Caco-2 (cell line): ENCODE measurements at places on chromosomes 3 and 15.

- peak; percentile 77 for DNase-seq
Observed at GRCh38 chr15:39579487-39580116, 1.3 kb upstream of the THBS1 start.

- DNase-seq: no peak
Observed at GRCh38 chr3:142944342-142944741, 19.1 kb downstream of the PAQR9 start.

GRCh38 chr15:60913900-60914299 is 315.2 kb downstream of the RORA start:
- DNase-seq: no peak

DNA sequence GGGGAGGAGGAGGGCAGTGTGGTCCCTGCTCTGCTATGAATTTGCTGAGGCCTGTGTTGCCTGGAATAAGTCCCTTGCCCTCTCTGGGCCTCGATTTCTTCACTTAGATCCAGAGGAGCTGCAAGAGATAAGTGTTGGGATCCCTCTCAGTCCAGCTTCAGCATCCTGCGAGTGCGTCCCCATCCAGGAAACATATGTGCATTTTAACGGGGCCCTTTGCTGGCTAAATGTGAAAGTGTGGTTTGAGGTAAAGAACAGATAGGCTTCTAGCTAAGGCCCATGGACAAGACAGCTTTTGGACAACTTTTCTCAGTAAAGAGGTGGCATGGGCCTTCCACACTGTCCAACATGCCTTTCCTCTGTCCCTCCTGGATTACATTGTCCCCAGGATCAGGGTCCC is 26.5 kb downstream of the RPLP1 start:
- DNase-seq: no peak

GRCh38 chr3:18423401-18424212 is 1.5 kb downstream of the SATB1 start:
- no peak for DNase-seq

DNA sequence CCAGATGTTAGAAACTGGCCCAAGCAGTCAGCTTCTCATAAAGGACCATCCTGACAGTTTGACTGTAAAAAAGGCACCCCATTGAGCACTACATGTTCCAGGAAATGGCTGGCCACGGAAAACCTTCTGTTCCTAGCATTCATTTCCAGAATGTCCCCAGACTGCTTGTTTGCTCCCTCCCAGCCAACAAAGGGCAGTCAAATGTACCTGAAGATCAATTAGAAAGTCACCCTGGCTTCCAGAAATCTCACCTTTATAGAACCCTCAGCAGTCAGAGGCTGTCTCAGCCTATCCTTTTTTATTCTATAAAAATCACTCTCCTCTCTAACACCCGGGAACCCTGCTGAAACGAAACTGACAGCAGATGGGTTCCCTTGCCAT is 784 bp upstream of the SAMMSON start:
- no peak for DNase-seq

DNA sequence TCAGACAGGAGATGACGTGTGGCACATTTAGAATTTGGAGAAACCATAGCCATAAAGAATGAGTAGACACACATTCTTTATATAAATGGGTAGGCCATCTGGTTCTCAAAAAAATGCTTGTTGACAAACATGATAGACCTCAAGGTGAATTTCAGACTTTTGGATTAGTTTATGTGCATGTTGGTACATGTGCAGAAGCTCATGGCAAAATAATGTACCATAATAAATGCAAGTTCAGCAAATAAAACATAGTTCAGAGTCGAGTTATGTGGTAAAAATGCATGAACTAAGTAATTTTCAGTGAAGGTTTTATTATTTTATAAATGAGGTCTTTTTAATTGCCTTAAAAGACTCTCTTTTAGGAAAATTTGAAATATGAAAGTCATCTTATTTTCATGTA is 24.6 kb downstream of the EEFSEC start:
- no peak for DNase-seq

DNA sequence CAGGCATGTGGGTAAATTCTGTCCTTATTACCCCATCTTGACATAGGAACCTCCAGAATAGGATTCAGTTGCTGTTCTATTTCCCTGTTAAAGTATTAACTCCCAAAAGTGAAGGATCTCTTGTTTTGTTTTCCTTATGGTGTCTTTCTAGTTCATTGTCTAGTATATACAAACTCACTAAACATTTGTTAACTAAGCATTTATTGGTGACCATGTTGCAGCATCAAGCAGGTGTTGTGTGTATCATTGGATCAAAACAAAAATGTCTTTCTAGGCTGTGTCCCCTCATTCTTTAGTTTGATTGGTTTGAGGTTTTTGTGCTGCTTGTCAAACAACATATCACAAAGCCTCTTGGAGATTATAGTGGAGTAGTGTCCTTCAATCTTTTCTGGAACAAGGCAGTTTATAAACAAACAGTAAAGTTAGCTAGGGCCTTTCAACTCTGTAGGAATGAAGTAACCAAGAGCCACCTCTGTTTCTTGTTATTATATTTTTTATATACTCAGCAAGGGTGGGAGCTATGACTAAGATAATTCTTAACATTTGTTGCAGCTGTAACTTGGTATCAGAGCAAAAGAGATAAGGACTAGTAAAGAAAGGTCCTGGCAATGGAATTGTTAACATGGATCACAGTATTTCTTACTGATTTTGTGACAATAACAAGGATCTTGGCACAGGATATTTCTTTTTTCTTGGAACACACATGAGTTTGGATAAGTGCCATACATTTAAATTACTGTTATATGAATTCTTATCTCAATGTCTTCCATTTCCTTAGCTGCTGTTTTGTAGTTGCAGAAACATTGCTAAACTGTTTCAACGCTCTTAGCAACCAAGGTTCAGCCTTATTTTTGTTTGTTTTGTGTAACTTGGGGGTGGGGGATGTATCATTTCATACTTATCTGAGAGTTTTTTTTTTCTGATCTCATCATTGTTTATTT is 49.3 kb downstream of the TMOD3 start:
- no peak for DNase-seq

GRCh38 chr15:88031461-88031860 is 225.1 kb downstream of the NTRK3 start:
- no peak for DNase-seq

DNA sequence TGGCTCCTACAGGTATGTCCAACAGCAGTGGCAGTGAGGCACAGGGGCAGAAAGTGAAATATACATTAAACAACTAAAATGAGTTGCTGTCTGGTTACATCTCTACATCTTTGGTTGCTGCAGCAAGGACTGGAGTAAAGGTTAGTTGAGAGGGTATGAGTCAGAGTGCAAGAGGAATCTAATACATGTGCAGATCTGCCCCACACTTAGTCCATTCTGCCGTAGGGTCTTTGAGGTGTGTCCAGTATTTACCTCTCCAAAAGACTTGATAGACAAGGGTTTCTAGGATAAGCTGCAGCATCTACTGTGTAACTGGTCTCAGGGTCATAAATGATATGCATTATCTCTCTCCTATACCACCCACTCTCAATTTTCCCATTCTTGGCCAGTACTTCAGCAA is 6.2 kb upstream of the NEDD4 start:
- DNase-seq: no peak

DNA sequence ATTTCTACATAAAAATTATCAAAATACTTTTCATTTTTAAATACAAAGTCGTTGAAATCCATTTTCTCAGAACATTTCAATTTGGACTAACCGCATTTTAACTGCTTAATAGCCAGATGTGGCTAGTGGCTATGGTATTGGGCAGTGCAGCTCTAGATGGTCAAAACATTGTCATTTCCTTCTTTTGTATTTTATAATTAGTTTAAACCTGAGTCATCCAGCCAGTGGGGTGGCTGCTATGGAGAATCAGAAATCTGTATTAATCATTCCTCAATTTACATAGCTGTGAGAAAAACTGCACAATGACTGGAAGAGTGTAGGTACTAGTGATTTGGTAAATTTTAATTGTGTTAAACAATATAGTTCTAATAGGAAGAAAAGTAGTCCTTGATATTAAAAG is 245.3 kb downstream of the PDZRN3 start:
- DNase-seq: no peak
